ENCODE measurements at places on chromosomes 16 and 17. TPM values are rescaled to one million over a fixed set of nuclear protein-coding genes. Genes with fewer than 3 reads are reported as not detected.

The PABPN1L gene
- not detected for total RNA-seq

The CTU2 gene
- total RNA-seq: 11.3 TPM

The NTN1 gene
- total RNA-seq: 2.9 TPM

The CDH16 gene
- not detected for total RNA-seq

The SKAP1 gene
- not detected for total RNA-seq

The CHST5 gene
- not detected for total RNA-seq

The TAF15 gene
- total RNA-seq: 62.5 TPM

The C16orf74 gene
- 7.0 TPM for total RNA-seq

The TPSB2 gene
- total RNA-seq: not detected

The SPN gene
- not detected for total RNA-seq

The DGKE gene
- total RNA-seq: 5.0 TPM

The SLFN14 gene
- total RNA-seq: not detected

The RUSF1 gene
- total RNA-seq: 51.2 TPM

The ZC3H7A gene
- 37.1 TPM for total RNA-seq

The MYL11 gene
- total RNA-seq: not detected

The KRTAP1-5 gene
- not detected for total RNA-seq

The HCRT gene
- total RNA-seq: not detected

The CCL17 gene
- total RNA-seq: not detected

The DHX58 gene
- total RNA-seq: 10.3 TPM

The MRPS34 gene
- 68.1 TPM for total RNA-seq

The CDC42EP4 gene
- total RNA-seq: 44.5 TPM

The RHBDL1 gene
- total RNA-seq: 4.2 TPM

The GOSR2 gene
- 56.4 TPM for total RNA-seq

The KRT222 gene
- not detected for total RNA-seq

The PDK2 gene
- 25.9 TPM for total RNA-seq

The MFSD6L gene
- total RNA-seq: not detected

The HEATR9 gene
- total RNA-seq: not detected

The DRC3 gene
- total RNA-seq: 0.66 TPM

The CACNA1G gene
- 0.37 TPM for total RNA-seq

The ZFHX3 gene
- total RNA-seq: 6.6 TPM

The NPIPA8 gene
- total RNA-seq: 0.40 TPM

The KRTAP2-2 gene
- total RNA-seq: not detected

The CCL22 gene
- total RNA-seq: not detected

The DCAF7 gene
- total RNA-seq: 12.6 TPM

The ADAM11 gene
- total RNA-seq: under 0.01 TPM

The SNX20 gene
- not detected for total RNA-seq

The TP53TG3D gene
- total RNA-seq: not detected

The NLRC3 gene
- 0.06 TPM for total RNA-seq

The CACNG5 gene
- total RNA-seq: not detected

The TBC1D3E gene
- not detected for total RNA-seq

The DOC2A gene
- total RNA-seq: 0.26 TPM

The GRIN2A gene
- under 0.01 TPM for total RNA-seq

The RGS11 gene
- total RNA-seq: 2.7 TPM

The TBC1D3C gene
- total RNA-seq: not detected

The MYH8 gene
- total RNA-seq: not detected

The CBFA2T3 gene
- total RNA-seq: 0.06 TPM

The SLC35G6 gene
- not detected for total RNA-seq

The CAPN15 gene
- total RNA-seq: 20.6 TPM

The HOXB1 gene
- not detected for total RNA-seq

The EFCAB13 gene
- 2.4 TPM for total RNA-seq

The DNASE1L2 gene
- total RNA-seq: 1.1 TPM

The ZNF469 gene
- 0.92 TPM for total RNA-seq

The USH1G gene
- total RNA-seq: not detected

The TBC1D28 gene
- total RNA-seq: not detected

The ITGB4 gene
- 0.40 TPM for total RNA-seq

The KRTAP4-1 gene
- total RNA-seq: not detected

Data from aortic smooth muscle cell (primary cell).